ENCODE measurements at places on chromosomes 6 and 20. TPM values are rescaled to one million over a fixed set of nuclear protein-coding genes. Genes with fewer than 3 reads are reported as not detected.

The POPDC3 gene
- total RNA-seq, result 6.7 TPM

The NAPB gene
- total RNA-seq, result 7.7 TPM

The TOX2 gene
- total RNA-seq, result 4.4 TPM

DNA sequence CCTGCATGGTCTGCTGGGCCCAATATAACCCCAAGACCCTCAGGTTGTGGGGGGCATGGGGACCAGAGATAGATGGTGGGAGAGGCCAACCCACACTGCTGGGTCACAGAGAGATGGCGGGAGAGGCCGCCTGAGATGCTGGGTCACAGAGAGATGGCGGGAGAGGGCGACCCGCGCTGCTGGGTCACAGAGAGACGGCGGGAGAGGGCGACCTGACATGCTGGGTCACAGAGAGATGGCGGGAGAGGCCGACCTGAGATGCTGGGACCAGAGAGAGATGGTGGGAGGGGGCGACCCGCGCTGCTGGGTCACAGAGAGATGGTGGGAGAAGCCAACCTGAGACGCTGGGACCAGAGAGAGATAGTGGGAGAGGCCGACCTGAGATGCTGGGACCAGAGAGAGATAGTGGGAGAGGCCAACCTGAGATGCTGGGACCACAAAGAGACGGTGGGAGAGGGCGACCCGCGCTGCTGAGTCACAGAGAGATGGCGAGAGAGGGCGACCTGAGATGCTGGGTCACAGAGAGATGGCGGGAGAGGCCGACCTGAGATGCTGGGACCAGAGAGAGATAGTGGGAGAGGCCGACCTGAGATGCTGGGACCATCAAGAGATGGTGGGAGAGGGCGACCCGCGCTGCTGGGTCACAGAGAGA, 133.2 kb downstream of the DLL1 start:
- DNase-seq, result no peak

The FAM217A gene
- not detected for total RNA-seq

DNA sequence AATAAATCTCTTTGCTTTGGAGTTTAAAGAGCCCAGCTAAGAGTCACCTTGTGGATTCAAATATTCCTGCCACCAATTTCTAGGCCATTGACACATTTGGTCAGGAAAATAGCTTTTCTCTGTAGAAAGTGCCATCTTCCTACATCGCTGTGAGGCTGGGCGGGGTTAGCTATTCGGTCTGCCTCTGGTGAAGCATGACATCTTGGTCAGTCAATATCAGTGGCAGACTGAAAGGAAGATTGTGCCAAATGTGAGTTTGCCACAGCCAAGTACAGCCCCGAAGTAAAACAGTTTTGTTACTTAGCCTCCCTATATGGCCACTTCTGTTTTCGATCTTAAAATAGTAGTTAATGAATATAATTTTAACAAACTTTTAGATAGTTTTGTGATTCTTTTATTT, 65.5 kb upstream of the FABP7 start:
- DNase-seq, result no peak

DNA sequence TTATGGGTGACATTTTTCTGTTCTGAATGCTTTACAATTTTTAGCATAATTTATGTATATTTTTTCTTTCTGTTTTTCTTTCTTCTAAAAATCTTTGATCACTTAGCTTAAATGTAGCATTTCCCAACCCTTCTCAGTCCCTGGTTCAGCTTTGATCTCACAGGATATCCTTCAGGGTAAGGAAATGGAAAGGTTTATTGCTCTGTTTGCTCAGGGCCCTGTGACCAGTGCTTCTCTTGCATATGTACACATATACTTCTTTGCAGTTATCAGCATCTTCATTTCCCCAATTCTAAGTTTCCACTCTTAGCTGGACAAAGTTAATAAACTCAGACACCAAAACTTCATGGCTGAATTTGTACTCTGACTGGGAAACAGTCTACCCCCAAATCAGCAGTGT, 30.6 kb downstream of the TMEM74B start:
- DNase-seq, result no peak

Measured in fibroblast of lung (primary cell).